ENCODE measurements at places on chromosomes 2 and 18. TPM values are rescaled to one million over a fixed set of nuclear protein-coding genes. Genes with fewer than 3 reads are reported as not detected.

DNA sequence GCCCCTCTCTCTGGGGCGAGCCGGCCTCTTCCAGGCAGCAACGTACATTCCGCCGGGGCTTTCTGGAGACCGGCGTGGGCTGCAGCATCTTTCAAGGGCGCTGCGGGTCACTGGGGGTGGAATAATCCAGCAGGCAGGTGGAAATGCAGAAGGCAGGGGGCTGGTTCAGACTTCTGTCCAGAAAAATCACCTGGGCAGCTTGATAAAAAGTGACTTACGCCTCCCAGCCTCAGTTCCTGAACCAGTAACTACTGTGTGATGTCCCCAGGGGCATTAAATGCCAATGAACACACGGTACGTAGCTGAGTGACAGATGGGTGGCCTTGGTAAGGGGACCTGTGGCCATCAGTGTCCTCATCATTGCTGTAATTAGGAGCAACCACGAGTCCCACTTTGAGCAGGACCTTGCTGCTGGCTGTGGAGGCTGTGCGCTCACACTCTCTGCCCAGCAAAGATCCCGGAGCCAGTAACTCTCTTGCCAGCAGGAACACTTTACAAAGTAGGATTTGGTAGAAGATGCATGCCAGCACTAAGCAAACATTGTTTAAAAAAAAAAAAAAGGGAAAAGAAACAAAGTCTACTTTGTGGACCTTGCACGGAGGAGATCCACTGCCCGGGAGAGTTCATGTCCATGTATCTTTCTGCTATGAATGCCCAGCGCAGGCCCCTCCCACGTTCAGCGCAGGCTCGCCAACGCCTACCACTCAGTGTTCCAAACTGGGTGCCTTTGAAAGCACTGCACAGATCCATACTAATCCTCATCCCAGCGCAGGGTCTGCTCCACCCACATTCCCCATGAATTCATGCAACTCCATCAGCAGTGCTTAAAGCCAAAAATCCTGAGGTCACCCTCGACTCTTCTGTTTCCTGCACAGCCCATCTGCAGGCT is 177.3 kb downstream of the HDAC4 start:
- peak; percentile 83 for DNase-seq

The POMC gene
- total RNA-seq = not detected

- peak; percentile 33 for DNase-seq
Observed at GRCh38 chr2:42954227-42954962, 162.0 kb upstream of the HAAO start.

The ZSWIM2 gene
- total RNA-seq = not detected

DNA sequence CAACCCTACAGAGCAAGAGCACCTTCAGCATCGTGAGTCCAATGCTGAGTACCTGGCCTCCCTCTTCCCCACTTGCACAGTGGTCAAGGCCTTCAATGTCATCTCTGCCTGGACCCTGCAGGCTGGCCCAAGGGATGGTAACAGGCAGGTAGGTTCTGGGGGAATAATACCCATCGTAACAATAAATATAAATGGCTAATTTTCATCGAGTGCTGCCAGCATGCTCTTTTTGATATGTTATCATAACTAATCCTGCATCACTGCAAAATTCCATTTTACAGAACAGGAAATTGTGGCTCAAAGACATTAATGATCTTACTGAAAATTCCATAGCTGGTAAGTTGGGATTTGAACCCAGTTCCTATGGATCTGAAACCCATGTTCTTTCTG is 22.2 kb downstream of the STEAP3 start:
- DNase-seq = no peak

The DAW1 gene
- not detected for total RNA-seq

All from SK-MEL-5 (cell line).